T-helper 17 cell (primary cell): ENCODE measurements at places on chromosomes 12 and 14.

GRCh38 chr12:47110011-47110541 lies 30.3 kb upstream of the AMIGO2 start:
- no peak for DNase-seq

DNA sequence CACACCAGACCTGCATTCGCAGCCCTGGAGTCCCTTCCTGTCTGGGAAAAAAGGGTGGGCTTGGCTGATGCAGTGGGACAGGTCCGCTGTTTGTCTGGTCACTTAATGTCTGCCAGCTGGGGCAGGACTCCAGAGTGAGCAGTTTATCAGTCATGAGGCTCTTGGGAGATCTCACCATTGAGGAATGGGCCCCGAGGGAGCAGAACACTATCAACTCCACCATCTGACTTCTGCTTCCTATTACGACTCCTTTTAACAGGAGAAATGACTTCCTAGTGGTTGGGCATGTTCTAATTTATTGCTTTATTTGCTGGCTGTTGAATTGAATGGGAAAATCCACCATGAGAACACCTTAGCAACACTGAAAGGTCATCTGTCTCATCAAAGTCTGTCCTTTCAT lies 182.5 kb upstream of the RASSF8 start:
- DNase-seq: no peak

DNA sequence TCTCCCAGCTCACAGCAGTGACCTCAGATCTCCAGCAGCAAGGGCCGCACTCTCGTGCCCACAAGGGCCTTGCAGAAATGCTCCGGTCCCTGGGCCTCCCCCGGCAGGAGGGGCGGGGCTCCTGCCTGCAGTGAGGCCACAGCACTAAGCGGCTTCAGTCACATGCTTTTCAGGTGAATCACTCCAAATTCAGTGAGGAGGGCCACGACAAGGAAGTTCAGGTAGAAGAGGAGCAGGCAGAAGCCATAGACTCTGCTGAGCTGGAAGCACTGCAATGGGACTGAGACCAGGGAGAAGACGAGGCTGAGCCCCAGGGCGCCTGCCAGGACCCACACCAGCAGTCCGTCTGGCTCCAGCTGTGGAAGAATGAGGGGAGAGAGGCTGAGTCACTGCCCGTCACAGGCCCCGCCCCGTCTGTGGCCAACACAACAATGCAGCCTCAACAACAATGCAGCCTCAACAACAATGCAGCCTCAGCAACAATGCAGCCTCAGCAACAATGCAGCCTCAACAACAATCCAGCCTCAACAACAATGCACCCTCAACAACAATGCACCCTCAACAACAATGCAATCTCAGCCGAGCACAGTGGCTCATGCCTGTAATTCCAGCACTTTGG lies 35.2 kb downstream of the SLC8B1 start:
- no peak for DNase-seq

DNA sequence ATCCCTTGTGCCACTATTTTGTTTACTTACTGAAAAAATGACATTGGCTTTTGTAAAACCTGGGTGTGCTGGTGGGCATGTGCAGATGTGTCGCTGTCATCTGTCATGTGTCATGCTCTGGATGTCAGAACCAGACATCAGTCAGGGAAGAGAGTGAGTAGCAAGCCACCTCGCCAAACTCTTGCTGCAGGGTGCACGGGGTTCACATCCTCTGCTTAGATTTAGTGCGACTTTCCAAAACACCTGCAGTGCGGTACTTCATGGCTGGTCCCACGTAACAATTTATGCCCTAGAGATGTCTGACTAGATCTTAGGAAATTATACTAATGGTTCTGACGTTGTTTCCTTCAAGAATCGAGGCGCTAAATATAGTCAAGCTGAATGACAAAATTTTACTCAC lies 106.7 kb downstream of the CRADD start:
- DNase-seq: peak; percentile 39

GRCh38 chr14:105927096-105928060 lies 401.0 kb downstream of the TMEM121 start:
- DNase-seq: no peak

DNA sequence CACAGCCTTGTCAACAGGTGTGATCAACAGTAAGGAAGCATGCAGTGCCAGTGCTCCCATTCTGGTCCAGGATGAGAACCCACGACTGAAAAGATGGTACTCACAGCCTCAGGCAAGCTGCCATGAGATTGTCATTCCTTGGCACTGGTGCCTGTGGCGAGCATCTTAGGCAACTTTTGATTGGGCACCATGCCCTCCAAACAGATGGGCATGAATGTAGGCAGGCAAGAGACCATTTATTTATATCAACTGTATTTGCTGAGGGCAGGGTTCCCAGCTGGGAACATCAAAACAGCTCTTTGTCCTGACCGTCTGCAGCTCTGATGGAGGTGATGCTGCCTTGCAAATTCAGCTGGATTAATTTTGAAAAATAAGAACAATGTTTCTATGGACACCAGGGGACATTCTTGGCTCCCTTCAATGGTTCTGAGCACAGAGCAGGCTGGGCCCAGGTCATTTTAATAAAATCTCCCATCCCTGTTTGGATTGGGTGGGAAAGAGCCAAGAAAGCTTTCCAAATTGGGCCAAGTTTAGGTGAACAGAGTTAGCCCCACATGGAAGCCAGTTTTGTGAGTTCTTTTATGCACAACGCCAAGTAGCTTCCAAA lies 522.5 kb downstream of the RMST start:
- DNase-seq: no peak

DNA sequence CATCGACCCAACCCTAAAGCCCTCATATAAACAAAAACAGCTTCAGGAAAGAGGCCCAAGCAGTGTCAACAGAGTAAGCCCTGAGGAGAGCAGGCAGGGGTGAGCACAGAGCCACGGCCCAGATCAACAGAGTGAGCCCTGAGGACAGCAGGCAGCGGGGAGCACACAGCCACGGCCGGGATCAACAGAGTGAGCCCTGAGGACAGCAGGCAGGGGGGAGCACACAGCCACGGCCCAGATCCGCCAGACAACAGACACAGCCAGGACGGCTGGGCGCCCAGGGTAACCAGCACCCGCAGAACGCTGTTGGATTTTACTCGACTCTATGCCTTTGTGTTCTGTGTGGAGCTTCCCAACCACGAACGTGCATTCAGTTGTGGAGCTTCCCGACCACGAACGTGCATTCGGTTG lies 15.0 kb downstream of the CCDC85C start:
- DNase-seq: no peak

DNA sequence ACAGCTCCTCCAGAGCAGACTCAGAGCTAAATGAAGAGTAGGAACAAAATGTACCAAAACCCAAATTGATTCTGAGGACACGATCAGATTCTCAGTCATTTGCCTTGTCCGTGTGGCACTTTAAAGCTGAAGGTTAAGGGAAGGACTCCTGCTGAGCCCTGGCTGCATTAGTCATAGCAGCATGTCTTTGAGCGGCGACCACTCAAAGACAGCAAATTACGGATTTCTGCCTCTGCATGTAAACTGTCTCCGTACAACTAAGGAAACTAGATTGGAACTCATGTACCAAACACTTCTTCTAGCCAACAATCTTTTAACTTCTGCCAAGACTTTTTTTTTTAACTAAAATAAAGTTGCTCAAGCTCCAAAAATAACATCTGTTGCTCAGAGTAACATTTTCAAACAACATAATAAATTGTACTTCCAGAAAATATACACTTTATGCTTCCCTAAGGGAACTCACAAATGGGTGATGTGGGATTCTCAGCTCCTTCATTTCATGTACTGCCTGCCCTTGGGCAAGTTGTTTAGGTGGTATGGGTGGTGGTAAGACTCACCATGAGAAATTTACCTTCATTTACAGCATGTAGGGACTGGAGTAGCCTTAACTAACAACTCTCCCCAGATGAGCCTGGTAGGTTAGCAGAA lies 56.1 kb downstream of the RERG start:
- no peak for DNase-seq

DNA sequence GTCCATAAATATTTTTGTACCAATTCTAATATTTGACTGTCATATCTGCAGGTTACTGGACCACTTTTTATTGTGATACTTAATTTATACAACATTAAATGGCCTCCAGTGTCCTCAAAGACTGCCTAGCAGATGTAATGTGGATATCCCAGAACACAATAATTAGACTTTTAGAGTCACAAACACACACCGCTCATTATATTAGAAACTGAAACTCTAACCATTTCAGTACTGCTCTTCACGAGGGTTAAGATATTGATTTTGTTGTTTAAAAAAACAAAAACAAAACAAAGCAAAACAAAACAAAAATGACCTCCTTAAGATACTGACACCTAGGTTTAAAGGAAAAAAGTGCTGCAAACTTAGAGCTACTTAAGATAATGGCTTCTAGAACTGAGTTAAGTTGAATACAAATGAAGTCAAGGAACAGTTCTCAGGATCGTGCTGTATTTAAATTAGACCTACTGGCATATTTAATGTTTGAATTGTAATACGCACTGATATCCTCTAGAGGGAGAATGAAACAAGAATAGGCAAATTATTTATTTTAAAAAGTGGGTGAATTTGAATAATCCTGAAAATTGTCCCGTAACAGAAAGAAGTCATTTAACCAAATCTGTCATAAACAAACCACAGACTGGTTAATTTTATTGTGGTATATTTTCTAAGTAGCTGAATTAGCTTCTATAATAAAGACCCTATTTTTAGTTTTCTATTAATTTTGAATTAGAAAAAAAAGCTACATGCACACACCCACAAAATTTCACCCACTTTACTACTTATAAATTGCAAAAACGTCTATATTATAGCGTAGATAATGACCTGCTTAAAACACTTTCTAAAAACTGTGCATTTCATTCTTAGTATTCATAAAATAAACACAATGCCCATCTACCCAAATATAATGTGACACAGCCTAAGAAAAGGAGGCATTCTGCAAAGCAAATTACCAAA lies 395.2 kb upstream of the DCN start:
- no peak for DNase-seq

- DNase-seq: no peak
Measured at GRCh38 chr12:39613525-39613924, 6.1 kb downstream of the ABCD2 start.

DNA sequence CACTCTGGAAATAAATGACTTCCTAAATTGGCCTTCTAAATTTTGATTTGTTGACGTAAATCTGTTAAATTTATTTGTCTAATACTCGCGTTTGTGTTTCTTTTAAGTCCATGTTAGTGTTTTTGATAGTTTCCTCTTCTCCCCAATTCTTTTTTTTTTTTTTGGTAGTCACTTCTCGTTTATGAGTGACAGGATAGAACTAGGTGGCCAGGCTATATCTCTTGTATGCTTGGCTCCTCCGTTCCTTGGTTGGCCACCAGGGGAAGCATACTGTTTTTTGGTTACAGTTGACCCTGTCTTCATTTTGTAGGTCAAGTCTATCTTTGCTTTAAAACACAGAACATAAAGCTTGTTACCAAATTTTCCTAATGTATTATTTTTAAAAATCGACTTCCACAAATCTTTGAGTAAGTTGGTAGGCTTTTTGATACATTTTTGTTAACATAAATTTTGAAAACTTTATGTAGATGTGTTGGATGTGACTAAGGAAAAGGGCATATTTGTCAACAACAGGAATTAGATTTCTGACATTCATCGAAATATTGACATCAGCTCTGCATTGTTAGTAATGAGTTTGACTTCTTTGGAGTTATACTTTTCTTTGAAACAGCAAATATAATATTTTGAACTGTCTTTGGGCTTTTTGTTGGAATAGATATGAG lies 2.2 kb downstream of the RCOR1 start:
- peak; percentile 17 for DNase-seq

DNA sequence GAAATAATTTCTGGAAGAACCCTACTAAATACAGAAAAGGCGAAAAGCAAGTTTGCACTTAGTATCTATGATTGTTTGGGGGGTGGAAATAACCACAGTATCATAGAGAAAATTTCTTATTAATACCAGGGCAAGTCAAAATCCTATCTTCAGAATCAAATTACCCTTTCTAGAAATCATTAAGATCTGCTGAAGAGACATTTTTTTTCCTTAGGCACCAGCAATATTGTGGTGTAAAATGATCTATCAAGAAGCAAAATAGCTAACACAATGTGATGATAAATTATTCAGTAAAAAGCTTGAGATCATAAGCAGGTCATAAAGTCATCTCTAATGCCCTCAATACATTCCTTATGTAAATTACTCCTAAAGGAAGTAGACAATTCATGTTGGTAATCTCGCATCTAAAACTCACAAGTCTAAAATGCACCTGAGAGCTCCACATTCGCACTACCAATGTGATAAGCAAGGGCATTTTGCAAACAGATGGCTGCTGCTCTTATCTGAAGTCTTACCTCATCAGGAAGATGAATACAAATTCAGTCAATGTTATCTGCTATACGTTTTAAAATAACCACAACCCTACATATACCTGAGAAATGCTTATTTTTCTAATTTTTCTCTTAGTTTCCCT lies 14.6 kb downstream of the HEATR5A start:
- DNase-seq: no peak

DNA sequence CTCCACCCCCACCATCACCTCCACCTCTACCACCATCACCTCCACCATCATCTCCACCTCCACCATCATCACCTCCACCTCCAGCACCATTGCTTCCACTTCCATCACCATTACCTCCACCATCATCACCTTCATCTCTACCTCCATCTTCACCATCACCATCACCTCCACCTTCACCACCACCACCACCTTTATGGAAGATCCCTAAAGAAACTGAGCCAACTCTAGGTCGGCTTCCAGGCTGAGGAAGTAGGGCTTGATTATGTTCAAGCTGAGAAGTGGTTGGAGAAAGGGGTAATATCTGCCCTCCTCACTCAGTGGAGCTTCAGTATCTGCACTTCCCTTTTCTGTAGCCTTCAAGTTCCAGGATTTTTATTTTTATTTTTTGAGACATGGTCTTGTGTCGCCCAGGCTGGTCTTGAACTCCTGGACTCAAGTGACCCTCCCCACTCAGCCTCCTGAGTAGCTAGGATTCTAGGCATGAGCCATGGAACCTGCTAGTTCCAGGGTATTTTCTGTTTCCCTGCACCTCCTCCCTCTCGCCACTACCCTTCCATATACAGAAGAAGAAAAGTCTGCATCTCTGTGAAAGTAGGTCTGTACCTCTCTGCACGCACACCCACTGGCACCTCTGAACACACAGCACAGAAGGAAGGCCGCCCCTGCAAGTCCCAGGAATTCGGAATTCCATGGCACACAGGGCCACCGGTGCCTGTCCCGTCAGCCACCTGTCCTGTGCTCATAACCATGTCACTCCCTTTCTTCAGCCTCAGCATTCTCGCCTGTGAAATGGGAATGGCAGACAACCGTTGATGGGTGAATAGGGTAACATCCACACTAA lies 5.9 kb downstream of the ZBTB42 start:
- no peak for DNase-seq

DNA sequence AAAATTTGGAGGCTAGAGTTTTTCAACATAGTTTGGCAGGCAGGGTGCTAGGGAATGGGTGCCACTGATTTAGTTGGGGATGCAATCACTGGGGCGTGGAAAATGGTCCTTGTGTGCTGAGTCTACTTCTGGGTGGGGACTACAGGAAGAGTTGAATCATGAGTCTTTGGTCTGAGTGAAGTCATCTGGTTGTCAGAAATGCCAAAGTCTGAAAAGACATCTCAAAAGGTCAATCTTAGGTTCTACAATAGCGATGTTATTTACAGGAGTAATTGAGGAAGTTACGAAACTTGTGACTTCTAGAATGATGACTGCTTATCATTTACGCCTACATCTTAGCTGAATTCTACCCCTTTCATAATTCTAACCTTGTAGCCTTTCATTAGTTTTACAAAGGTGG lies 209.1 kb downstream of the NUBPL start:
- no peak for DNase-seq
